ENCODE measurements at places on chromosomes 5 and 9. TPM values are rescaled to one million over a fixed set of nuclear protein-coding genes. Genes with fewer than 3 reads are reported as not detected.
A peak's percentile ranks its signal among the peaks of the same experiment; 100 is the strongest.

GRCh38 chr5:57037355-57037754 lies 85.4 kb upstream of the MIER3 start:
- DNase-seq: no peak

DNA sequence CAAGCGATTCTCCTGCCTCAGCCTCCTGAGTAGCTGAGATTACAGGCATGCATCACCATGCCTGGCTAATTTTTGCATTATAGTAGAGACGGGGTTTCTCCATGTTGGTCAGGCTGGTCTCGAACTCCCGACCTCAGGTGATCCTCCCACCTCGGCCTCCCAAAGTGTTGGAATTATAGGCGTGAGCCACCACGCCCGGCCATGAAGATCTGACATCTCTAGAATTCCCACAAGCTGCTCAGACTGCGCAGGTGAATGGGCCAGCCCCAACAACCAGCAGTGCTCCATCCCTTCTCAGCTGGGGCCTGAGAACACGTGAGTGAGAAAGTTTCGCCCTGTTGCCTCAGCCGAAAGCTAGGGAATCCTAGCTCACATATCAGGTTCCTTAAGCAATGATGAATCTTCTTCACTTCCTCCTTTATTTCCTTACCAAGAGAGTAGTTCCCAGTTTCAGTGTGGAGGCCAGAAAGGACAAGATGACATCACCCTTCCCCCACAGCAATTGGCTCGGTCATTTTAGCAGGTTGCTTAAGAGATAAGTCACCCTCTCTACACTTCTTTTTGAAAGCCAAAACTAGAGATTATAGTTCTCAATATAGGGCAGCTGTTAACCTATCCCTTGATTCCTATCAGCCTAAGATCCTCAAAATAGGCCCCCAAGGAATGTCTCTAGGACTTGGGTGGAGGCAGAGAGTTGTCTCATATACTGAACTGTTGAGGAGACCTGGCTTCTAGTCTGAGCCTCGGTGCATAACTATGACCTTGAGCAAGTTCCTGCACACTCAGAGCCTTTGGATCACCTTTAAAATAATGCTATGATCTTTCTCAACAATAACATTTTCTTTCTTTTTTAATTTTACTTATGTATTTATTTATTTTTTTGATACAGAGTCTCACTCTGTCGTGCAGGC lies 23.9 kb upstream of the PPP2CA start:
- DNase-seq: no peak

- DNase-seq: no peak
Observed at GRCh38 chr9:136001231-136001630, 40.1 kb upstream of the UBAC1 start.

DNA sequence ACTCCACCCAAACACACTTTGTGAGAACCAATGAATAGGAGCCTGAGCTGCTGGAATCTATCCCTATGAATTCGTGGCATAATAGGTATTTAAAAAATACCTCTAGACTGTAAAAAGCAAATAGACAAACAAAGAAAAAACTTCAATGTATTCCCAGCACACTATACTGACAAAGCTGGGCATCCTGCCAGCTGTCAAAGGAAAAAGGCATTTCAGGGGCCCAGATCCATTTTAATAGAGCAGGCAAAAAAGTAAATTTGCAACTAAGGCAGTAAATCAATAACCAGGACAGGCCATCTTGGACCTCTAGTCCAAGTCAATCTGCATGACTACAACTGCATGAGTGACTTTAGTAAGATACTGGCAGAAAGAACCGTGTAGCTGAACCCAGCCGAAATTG lies 25.6 kb upstream of the LARP1 start:
- DNase-seq: no peak

- DNase-seq: no peak
Observed at GRCh38 chr5:132423438-132423898, 54.0 kb downstream of the SLC22A5 start.

DNA sequence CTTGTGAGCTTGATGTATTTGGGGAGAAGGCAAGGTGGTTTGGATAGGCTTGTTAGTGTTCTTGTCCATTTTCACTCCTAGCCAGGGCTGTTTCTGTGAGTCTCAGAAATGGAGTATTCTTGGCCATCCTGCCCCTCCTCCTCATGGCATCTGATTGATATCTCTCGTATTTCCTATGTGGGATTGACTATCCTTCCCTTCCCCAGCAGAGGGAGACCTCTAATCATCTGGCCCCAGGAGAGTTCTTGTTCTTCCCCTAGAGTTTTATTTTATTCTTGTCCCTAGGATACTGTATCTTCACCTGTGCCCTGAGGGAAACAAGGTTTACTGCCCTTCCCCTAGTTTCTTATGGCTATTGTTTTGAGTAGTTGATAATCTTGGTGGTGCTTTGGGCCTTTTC lies 114.4 kb downstream of the VPS13A start:
- DNase-seq: no peak

Gene MCTP1
- 23.8 TPM for total RNA-seq

- DNase-seq: no peak
Observed at GRCh38 chr5:109826426-109826825, 136.7 kb downstream of the MAN2A1 start.

DNA sequence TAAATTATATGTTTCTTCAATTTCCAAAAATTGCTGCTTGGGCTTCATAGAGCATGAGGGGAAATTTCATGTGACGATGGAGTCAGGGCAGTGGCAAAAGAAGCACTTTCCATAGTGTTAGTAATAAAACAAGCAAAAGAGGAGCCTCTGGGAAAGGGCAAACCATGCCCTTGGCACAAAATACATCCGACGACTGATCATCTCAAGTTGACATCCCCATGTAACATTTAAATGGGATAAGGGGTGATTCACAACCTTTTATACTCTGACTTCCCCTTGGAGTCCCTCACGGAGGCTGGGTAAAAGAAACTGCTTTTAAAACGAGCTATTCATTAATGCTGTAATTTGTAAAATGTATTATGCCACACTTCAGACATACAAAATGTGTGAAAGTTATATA lies 161.4 kb upstream of the DMRT1 start:
- no peak for DNase-seq

DNA sequence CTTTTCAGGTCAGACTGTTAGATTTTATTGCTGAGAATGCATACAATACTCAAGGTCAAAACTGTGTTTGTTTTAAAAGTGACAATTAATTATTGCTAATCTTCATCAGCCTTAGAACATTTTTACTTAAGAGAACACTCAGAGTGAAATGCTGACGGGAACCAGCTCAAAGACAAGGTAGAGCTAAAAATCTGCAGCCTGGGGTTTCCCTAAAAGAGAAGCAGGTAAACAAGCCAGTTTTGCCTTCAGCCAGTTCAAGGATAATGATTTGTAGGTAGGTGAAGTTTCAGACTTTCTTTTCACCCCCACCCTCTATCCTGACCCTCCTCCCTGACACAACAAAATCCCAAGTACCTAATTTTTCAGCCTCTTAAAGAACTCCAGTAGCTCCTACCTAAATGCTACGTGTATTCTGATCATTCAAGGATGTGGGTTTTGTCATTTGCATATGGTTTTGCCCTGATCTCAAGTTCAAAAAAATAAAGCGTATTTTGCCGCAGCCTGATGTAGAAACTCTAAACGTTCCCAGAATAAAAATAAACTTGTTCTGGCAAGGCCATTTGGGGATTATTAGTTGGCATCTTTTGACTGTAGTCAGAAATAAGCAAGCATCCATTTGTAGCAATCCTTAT lies 407.2 kb downstream of the EFNA5 start:
- DNase-seq: no peak

Gene TERT
- total RNA-seq: 0.14 TPM

GRCh38 chr9:2181792-2182191 lies 166.6 kb downstream of the SMARCA2 start:
- DNase-seq: no peak

Gene EPB41L4B
- total RNA-seq: 0.28 TPM

Gene SOHLH1
- not detected for total RNA-seq

- peak; percentile 59 for DNase-seq
Observed at GRCh38 chr5:179232091-179232735, 113.0 kb downstream of the ADAMTS2 start.

DNA sequence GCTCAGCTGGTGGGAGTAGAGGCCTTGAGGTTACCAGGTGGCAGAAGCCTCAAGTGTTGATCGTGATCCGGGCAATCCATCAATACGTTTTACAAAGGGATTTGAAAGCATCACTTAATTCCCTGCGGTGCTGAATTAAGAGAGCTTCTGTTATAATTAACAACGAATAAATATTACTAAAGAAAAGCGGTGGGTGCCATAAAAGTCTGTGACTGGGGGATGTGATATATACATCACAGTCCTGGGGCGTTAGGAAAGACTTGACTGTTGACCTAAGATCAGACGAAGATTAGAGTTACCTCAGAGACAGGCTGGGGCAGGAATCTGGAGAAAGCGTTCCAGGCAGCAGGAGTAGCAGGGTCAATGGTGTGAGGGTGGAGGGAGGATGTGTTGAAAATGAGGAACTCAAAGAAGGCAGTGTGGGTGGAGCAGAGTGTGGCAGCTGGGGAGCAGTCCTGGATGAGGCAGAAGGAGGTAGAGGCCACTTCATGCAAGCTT lies 6.7 kb upstream of the C5orf63 start:
- no peak for DNase-seq

Gene CYLC2
- not detected for total RNA-seq

GRCh38 chr5:154406231-154406630 lies 39.6 kb upstream of the SAP30L start:
- DNase-seq: no peak

Gene DDX4
- total RNA-seq: not detected

Data from posterior vena cava (tissue), 2 donors.